Esophagus (tissue), 2 donors: ENCODE measurements at places on chromosomes 7 and 10. TPM values are rescaled to one million over a fixed set of nuclear protein-coding genes. Genes with fewer than 3 reads are reported as not detected.

Gene PRRT4
- 0.45 TPM for polyA plus RNA-seq

Gene FMC1
- polyA plus RNA-seq, result 22.7 TPM

Gene VPS37D
- 0.45 TPM for polyA plus RNA-seq

Gene AMZ1
- polyA plus RNA-seq, result 0.11 TPM

Gene ITPRIP
- polyA plus RNA-seq, result 34.5 TPM

Gene SPACDR
- 0.65 TPM for polyA plus RNA-seq
